ENCODE measurements at places on chromosomes 12 and 14.

- no peak for DNase-seq
Measured at GRCh38 chr12:63294327-63294632, 143.3 kb upstream of the AVPR1A start.

DNA sequence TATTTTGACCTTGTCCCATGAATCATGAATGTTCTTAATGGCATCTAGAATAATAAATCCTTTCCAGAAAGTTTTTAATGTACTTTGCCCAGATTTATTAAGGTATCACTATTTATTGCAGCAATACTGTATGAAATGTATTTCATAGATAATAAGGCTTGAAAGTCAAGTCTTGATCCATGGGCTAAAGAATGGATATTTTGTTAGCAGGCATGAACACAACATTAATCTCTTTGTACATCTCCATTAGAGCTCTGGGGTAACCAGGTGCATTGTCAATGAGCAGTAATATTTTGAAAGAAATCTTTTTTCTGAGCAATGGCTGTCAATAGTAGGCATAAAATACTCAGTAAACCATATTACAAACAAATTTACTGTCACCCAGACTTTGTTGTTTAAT, 141.6 kb upstream of the RPL10L start:
- DNase-seq: no peak

DNA sequence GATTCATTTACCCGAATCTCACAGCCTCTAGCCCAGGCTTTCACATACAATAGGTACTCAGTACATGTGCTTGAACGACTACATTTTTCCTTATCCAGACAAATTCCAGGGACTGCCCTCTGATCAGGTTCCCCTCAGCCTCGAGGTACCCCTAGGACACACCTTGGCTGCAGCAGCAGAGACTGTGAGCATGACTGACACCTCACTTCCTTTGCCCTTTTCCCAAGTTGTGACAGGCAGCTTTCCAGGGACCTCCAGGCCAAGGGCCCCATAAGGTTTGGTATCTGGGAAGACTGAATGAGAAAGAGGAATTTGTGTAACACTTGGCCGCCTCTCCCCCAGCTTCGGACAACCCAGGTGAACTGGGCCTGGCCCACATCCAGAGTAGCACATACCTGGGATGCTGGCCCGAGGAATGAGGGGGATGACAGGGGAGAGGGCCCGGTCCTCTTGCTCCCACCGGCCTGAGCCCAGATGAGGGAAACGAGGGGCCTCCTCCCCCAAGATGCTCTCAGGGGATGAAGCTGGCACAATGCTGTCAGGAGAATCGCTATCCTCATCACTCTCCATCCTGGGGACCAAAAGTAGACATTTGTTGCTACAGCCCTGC, 10.2 kb upstream of the PRKAG1 start:
- no peak for DNase-seq

GRCh38 chr12:58420503-58420902, 479.1 kb downstream of the ATP23 start:
- no peak for DNase-seq

GRCh38 chr12:102821149-102821548, 95.9 kb downstream of the PAH start:
- no peak for DNase-seq

- DNase-seq: no peak
Measured at GRCh38 chr12:118237052-118237665, 101.2 kb downstream of the PEBP1 start.

DNA sequence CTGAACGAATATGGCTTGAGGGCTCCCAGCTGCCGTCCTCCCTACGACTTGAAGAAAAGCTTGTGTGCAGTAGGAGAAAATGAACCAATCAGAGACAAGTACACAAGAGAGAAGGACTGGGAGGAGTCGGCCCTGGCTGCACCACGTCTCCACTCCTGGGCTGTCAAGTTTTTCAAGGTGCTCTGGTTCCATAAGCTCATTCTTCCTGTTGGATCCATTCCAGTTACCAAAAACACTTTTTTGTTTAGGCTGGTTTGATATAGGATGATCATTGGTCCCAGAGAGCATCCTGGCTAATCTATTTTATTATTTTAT, 2.8 kb upstream of the A2ML1 start:
- DNase-seq: no peak

DNA sequence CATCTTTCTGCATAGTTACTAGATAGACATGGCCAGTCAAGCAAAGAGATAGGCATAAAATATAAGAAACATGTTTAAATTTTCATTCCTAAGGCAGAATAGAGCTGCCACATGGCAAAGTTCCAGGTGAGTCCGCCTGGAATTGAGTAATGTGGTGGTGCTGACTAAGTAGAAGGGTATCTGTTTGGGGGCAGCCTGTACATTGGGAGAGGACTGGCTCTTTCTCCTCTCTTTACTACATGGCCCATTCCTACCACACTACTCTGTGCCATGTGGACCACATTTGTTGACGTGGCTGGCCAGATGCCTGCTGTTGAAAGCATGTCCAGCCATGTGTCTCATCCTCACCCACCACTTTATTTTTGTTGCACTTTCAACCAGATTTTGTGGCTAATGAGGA, 354.0 kb downstream of the ETNK1 start:
- no peak for DNase-seq

DNA sequence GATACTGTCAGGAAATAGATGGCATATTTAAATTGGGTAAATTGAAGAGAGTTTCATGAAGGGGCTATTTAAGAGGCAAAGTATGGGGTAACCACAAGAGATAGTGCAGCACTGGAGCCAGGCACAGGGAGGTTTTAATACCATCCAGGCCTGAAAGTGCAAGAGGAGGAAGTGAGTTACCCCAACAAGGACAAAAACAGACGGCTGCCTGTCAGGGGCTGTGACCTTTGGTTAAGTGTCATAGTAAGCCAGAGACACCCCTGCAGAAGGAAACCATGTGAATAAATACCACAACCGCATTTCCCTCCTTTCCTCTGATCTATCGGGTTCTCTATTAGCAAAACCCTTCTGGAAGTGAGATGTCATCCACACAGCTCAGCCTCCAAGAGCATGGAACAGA, 122.0 kb upstream of the DHRS4 start:
- no peak for DNase-seq

GRCh38 chr12:25100194-25101091, 94.5 kb downstream of the DNAI7 start:
- no peak for DNase-seq

GRCh38 chr14:101876555-101876938, 87.8 kb upstream of the DYNC1H1 start:
- DNase-seq: no peak

DNA sequence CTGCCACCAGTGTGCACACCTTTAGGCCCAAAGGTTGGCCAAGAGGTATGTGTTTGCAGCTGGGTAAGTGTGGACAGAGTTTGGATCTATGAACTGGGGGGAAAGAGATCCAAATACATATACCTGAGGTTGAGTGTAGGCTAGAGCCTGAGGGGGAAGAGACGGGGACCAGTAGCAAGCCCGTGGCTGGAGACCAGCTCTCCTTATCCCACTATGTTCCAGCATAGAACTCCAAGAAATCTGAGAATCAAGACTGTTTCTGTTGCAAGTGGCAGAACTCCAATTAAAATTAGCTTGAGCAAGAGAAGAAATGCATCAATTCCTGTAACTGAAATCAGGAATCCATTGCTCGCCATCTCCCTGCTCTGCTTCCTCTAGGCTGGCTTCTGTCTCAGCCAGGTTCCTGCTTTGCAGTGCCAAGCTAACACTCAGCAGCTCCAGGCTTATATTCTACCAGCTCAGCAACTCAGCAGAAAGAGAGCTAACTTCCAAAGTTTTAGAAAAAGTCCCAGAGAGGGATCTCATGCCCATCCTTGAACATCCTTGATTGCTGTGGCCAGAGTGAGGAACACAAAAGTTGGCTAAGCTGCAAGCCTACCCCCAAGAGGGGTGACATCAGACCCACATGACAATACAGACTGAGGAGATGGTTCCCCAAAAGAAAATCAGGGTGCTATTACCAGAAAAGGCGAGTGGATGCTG, 1.5 kb upstream of the PCK2 start:
- DNase-seq: no peak

GRCh38 chr12:25797386-25797785, 161.1 kb upstream of the RASSF8 start:
- DNase-seq: no peak

DNA sequence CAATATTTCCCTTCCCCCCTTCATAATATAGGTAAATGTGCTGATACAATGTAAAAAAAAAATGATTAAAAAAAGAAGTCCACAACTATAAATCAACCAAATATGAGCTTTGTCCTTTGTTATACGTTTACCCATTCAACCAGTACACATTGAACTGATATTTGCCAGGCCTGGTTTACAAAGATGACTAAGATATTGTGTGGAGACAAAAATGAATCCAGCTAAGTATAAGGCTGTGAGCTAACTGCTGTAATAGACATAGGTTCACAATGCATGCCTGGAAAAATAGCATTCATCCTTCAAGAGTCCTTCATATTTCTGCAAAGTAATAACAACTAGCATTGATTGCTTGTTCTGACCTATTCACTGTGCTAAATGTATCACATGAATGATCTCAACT, 6.9 kb downstream of the C12orf56 start:
- no peak for DNase-seq

DNA sequence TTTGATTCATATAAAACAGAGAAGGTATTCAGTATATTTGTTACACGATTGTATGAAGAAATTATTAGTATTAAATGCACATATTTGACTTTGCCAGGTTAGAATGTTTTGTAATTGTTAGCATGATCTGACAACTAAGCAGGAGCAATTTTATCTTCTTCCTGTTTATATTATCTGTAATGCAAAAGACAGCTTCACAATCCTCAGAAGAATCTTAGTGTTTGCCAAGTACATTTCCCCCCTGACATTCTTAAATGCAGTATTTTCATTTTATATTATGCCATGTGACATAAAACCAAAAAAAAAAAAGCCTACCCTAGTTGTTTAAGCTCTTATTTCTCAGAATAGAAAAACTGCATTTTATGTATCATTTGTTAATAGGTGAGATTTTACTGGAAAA, 469.4 kb downstream of the FOXG1 start:
- no peak for DNase-seq

DNA sequence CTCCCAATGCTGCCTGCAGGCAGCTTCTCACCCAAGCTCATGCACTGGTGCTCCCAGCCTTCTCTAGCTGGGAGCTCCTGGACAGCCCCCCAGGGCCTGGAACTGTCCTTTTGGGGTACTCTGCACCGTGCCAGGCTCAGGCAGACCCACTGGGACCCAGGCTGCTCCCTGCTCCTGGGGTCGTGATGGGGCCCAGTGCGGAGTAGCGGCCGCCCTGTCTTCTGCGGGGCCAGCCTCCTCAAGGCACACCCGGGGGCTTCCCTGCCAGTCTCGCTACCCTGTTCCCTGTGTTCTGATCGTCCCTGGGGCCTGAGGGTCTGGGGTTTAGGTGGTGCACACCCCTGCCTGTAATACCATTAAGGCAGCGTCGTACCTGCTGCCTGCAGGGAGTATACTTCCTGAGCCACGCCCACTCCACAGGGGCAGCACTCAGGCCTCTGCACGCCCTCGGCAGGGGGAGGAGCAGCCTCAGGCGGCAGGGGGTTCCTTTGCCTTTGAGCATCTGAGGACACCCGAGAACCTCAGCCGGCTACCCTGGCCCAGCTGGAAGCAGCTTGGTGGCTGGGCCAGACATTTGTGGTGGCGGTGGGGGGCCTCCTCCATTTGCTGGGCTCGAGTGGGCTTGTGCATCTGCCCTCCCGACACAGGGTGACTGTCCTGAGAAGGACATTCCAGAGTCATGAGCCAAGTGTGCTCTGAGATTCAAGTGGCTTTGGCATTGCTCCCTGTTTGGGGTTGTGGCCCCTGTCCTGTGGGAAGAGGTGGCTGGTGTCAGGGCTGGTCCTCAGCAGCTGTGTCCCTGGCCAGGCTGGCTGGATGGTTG, 9.2 kb upstream of the CRIP2 start:
- DNase-seq: no peak

GRCh38 chr12:47993491-47993890, 10.8 kb downstream of the COL2A1 start:
- no peak for DNase-seq

DNA sequence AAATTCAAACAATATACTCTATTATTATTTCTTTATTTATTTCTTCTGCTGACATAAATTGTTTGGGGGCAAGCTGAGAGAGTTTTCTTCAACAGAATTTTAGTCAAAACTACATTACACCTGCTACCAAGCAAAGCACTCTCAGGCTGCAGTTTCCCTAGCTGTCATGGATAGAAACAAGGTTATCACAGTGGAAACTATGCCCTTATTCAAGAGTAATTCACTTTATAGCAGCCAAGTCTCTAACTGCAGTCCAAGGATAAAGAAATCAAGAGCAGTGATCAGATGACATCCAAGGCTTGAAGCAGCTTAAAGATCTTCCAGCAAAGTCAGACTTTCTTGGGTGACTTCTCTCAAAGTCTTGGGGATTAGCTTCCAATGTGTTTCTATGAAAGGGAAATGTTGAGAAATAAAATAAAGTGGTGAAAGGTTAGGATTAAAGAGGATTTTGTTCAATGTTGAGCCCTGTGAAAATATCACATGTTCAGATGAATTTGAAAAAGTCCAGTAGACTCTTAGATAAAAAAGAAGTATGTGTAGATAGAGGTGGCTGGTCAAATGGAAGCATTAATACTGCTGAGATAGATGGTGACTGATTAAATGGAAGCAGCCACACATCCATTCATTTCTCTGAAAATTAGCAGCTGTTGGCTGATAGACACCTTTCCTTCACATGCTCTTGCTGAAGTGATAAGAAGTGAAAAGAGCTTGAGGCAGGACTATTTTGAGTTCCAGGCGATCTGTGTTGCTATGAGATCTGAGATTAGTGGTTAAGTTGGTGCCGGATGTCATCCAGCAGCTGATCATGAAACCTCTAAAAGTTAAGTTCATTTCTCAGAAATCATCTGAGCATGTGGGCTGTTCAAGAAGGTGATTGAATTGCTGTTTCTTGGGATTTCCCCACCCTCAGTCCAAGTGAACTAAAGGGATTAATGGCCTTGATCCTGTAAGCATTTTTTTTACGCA, 257.8 kb upstream of the BTG1 start:
- DNase-seq: no peak

GRCh38 chr14:91238661-91239060, 5.8 kb downstream of the GPR68 start:
- no peak for DNase-seq

DNA sequence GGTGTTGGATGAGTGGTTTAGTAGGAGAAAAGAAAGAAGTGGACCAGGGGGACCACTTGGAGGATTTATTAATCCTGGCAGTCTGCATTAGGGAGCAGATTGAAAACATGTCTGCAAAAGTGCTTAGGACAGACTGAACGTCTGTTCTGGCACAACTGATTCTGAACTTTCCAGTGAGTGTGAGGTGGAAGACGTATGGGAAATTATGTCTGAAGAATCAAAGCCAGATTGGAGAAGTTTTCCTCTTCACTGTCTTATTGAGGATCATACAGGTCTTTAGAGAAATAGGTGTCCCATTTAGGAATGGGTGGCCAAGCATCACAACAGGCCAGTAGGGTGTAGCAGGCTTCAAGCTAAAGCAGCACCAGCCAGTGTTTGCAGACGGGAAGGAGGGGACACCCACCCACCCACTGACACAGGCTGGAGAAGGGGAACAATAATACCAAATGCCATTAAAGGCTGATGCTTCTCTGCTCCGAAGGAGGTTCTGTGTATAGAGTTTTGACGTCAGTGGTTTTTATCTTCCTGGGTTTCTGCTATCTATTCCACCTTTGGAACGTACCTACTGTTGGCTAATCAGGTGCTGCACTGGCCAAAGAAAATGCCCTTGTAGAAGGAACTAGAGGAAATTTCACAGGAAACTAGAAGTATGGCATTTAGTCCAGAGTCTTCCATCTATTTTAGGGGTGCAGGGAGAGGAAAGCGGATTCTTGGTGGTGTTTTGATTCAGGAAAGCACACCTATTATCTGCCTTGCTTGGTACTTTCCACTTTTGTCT, 1.8 kb downstream of the SRRM4 start:
- no peak for DNase-seq

- no peak for DNase-seq
Measured at GRCh38 chr14:65282896-65283253, 129.7 kb upstream of the FUT8 start.

- DNase-seq: no peak
Measured at GRCh38 chr14:62759796-62760195, 285.5 kb downstream of the KCNH5 start.
